ENCODE measurements at places on chromosomes 4 and X.

GRCh38 chr4:107018344-107018735 lies 17.8 kb downstream of the DKK2 start:
- DNase-seq, result no peak

GRCh38 chr4:79170077-79170476 lies 155.8 kb downstream of the NAA11 start:
- DNase-seq, result no peak

DNA sequence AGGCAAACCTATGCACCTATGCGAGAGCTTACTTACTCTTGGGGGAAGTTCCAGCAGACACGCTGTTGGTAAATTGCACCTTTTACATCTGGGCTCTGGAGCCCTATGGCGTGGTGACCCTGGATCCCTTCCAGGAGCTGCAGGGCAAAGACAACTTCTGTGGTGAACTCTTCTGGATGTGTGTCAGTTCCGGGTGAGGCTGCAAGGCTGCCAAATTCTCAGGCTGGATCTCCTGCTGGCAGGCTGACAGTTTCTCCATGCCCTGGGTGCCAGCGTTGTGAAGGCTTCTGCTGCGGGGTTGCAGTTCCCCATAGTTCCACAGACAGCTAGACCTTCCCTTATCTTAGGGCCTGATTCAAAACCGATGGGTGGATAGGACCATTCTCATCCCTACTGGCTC lies 37.9 kb downstream of the RAP2C start:
- DNase-seq, result no peak

GRCh38 chrX:4547213-4547836 lies 833.9 kb upstream of the PRKX start:
- no peak for DNase-seq

DNA sequence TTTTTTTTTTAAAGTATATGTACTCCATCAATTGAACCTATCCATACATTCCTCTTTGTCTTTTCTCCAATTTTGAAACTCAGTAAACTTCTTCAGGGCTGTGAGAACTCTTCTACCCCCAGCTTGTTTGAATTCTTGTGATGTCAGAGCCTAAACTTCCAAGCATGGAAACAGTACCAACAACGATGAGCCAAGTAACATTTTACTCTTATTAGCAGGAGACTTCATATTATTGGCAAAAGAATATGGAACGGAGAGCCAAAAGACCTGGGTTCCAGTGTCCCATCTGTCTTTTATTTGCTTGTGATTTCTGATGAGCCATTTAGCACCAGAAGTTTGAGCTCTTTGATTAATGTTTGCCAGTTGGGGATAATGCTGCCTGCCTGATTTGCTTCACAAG lies 5.3 kb downstream of the DIAPH2 start:
- DNase-seq, result no peak

DNA sequence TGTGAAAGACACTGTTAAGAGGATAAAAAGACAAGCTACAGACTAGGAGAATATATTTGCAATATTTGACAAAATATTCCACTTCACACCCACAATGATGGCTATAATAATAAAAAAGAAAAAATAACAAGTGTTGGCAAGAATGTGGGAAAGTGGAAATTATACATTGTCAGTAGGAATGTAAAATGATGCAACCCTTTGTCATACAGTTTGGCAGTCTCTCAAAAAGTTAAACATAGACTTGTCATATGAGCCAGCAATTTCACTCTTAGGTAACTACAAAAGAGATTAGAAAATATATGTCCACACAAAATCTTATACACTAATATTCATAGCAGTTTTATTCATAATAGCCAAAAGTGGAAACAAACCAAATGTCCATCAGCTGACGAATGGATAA lies 5.2 kb upstream of the RADX start:
- no peak for DNase-seq

DNA sequence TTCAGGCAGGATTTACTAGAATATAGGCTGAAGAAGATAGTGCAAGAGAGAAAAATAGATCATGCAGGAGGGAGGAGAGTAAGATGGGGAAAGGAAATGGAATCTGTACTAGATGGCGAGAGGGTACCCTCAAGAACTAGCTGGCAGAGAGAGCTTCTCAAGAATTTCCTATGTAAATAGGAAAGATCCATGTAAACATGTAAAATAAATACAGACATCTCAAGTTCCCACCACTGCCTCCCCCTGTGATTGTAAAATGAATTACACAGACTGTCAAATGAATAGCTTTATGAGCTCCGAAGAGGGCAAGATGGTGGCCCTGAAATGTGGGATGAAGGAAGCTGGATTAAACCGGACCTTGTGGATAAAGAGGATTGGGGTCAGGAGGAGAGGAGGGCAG lies 178.0 kb downstream of the PALLD start:
- DNase-seq, result no peak

- DNase-seq, result no peak
Measured at GRCh38 chrX:119647552-119648420, 41.6 kb upstream of the NKRF start.
